Stimulated activated CD4-positive, alpha-beta T cell treated with anti-CD3 and anti-CD28 coated beads, Interleukin-2, amount 100 ng/mL, for 24 hours (primary cell): ENCODE measurements at places on chromosomes 4 and X.

- no peak for DNase-seq
Observed at GRCh38 chrX:65933085-65933589, 106.7 kb downstream of the VSIG4 start.

DNA sequence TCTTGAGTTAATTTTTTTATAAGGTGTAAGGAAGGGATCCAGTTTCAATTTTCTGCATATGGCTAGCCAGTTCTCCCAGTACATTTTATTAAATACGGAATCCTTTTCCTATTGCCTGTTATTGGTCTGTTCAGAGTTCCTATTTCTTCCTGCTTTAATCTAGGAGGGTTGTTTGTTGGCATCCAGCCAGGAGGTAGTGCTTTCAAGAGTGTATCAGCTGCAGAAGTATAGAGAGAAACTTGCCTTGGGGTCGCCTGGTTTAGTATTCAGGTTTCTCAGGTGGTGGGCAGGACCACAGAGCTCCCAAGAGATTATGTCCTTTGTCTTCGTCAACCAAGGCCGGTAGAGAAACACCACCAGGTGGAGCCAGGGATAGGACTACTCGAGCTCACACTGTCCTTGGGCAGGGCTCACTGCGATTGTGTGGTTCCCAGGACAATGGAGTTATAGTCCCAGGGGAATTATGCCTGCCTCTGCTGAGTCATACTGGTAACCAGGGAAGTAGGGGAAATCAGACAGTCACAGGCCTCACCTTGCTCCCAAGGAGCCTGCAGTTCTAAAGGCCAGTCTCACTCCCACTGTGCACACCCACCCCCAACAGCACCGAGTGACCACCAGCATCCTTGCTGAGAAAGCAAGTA lies 168.1 kb downstream of the VSIG4 start:
- DNase-seq: no peak

GRCh38 chr4:128310266-128310697 lies 22.7 kb upstream of the PGRMC2 start:
- no peak for DNase-seq

DNA sequence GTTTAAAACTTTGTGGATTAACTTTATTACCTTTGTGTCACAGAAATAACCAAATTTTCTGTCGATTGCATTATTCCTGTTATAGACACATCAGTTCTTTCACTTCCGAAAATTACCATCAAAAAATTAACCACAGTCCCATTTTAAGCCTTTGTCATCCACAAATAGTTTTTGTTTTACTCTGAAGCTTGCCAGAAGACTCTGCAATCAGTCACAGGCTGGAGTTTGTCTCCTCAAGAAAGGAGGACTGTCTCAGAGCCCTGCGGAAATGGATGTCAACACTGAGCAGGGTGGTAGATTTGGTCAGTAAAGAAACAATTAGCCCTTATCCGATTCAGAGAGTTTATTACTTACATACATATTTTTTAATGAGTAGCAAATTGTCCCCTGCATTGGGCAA lies 20.1 kb upstream of the TCEAL4 start:
- no peak for DNase-seq

- no peak for DNase-seq
Observed at GRCh38 chrX:69024931-69025330, 140.3 kb downstream of the PJA1 start.

DNA sequence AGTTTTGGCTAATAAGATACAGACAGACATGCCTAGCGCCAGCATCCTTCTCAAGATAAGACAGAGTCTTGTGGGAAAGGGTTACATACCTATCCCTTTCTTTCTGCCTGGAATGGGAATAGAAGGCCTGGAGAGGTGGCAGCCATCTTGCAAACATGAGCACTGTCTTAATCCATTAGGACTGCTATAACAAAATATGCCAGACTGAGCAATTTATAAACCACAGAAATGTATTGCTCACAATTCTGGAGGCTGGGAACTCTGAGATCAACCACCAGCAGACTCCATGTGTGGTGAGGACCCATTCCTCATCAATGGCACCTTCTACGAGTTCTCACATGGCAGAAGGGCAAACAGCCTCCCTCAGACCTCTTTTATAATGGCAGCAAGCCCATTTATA lies 26.5 kb upstream of the NEIL3 start:
- DNase-seq: no peak

GRCh38 chr4:81424816-81425755 lies 46.6 kb downstream of the RASGEF1B start:
- DNase-seq: no peak

DNA sequence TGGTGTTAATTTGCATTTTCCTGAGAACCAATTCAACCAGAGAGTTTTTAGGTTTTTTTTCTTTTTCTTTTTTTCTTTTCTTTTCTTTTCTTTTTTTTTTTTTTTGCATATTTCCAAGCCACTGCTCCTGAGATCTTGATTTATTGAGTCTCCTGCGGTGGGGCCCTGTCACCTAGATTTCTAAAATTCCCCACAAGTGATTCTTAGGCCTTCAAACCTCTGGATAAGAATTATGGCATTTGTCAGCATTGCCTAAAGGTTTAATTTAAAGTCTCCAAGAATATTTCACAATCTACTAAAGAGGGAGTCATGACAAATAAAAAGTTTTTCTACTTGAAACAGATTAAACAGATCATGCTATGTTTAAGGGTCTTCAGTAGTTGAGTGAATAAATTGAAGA lies 84.9 kb downstream of the GAB1 start:
- no peak for DNase-seq

- no peak for DNase-seq
Observed at GRCh38 chrX:39372115-39372514, 570.9 kb downstream of the MID1IP1 start.
